ENCODE measurements at places on chromosomes 1 and 21.
A peak's percentile ranks its signal among the peaks of the same experiment; 100 is the strongest.

- DNase-seq: peak; percentile 44
Measured at GRCh38 chr1:246681900-246682895, 42.0 kb upstream of the SCCPDH start.

DNA sequence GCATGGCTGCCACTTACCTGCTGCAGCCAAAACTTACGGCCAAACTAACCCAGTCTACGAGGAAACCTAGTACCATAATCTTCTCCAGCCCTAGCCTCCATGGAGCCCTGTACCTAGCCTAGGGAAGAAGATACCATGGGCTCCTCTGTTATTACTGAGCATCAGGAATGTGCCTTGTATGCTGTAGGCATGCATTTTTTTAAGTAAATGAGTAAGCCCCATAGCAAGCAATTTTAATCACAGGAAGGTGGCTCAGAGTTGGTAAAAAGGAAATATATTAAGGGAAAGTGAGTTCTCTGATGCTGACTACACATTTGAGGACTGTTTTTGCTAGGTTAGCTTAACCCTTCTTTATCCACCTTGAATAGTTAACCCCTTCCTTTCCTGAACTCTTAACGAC lies 21.2 kb downstream of the NFASC start:
- peak; percentile 53 for DNase-seq

- no peak for DNase-seq
Measured at GRCh38 chr21:45276596-45276995, 11.1 kb downstream of the POFUT2 start.

DNA sequence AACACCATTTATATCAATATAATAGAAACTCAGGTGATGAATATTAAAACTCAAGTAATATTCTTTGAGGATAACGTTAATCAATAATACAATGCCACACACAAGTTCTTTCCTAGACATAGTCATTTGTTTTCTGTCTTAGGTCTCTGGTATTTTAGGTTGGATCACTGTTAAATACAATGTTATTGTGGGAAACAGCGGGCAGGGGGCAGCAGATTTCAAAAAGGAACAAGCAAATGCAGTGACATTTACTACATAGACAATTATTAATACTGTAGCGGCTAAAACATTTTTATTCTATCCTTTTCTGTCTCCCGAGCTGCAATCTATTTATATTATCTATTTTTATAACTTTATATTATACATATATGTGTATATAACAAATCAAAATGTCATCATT lies 186.4 kb upstream of the ZNHIT6 start:
- DNase-seq: peak; percentile 52

- no peak for DNase-seq
Measured at GRCh38 chr1:118958937-118959631, 29.1 kb downstream of the TBX15 start.

DNA sequence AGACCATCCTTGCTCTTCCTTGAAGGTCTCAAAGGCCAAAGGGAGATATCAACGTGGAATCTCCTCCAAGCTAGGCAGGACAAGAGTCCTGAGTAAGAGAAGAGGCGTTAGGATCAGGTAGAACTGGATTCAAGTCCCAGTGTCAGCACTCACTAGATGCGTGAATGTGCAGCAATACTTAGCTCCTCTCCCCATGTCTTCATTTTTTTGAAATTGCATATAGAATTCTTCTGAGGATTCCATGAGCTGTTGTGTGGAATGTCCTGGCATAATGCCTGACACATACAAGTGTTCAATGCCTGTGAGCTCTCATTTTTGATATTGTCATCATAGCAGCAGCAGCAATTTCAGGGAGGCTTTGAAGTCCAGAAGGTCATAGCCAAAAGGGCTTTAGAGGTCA lies 333.2 kb downstream of the KCNH1 start:
- peak; percentile 42 for DNase-seq

DNA sequence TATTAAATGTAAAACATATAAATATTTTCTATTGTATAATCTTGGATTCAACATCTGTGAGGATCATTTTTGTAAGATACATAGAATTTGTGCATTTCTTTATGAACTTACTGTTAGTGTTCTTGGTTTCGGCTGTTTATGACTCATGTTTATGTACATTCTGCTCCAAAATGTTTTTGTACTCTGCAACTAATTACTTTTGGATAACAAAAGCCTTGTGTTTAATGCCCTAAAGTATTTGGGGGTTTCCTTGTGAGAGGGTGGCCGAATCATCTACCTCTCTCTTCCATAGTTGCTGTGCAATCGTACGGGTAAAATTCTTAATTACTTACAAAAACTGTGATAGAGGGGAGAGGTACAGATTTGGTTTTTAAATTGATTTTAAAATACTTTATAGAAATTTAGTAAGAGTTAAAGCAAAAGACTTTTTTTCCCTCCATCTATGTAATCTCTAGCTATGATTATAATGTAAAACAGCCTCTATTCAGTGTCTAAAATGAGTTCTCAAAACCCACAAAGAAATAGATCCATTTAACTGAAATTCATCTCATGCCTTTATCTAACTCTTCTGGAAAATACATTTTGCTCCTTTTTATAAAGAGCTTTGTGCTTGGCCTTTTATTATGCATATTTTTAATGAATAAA lies 38.7 kb upstream of the LRRC8C start:
- peak; percentile 22 for DNase-seq

- no peak for DNase-seq
Measured at GRCh38 chr1:981491-981954, 370 bp downstream of the PERM1 start.
